Activated CD4-positive, alpha-beta memory T cell treated with anti-CD3 and anti-CD28 coated beads for 36 hours (primary cell): ENCODE measurements at places on chromosomes 1 and 21.

DNA sequence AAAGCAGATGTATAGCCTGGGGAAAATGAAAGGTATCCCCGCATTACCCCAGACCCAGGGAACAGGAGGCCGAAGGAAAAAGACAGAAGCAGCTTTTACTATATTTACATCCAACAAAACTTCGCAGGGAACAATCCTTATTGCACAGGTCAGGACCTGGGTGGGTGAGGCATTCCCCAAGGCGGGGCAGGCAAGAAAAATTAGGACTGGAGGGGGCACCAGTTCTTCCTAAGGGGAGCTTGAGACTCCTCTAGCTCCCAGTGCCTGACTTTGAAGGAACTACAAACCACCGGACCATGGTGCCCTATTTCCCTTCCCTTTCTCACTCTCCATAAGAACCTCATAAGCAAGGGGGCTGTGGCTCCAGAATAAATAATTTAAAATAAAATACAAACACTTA is 6.7 kb upstream of the GATAD2B start:
- no peak for DNase-seq

- peak; percentile 14 for DNase-seq
Observed at GRCh38 chr1:34500451-34500850, 254.4 kb upstream of the GJB5 start.

DNA sequence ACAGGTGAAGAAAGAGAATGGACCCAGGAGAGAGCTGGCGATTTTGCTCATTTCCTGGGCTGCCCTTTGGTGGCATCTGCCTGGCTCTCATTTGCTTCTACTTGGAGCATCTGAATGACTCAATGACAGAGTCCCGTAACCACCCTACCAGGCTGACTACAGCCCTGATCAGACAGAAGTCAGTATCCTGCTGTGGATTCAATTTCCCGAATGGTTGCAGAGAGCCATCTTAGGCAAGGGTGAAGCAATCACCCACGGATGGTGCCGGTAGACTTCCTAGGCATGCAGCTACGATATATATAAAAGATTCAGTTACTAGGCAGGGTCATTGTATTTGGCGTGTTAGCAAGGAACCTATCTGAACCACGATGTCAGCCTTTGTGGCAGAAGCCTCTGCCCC is 10.2 kb downstream of the AJAP1 start:
- DNase-seq = no peak

DNA sequence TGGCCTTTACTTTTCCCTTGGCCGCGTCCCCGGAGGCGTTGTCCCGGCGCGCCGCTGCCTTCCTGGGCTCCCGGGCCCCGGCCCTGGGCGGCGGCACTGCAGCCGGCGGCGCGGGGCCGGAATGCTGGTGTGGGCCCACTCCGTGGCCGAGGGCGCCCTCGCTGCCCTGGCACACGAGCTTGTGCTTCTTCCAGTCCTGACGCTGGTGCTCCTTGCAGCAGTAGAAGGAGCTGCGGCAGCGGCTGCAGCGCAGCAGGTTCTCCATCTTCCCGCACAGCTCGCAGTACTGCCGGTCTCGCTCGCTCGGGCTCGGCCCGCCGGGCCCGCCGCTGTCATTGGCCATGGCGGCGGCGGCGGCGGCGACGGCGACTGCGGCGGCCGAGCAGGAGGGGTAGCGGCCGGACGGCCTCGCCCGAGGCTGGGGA is 529 bp downstream of the EGLN1 start:
- peak; percentile 59 for DNase-seq

GRCh38 chr1:212237651-212238050 is 47.6 kb upstream of the PPP2R5A start:
- peak; percentile 29 for DNase-seq

- DNase-seq = no peak
Observed at GRCh38 chr1:162349635-162350330, 26.9 kb downstream of the SPATA46 start.

- no peak for DNase-seq
Observed at GRCh38 chr1:233376382-233377110, 49.0 kb downstream of the MAP3K21 start.

DNA sequence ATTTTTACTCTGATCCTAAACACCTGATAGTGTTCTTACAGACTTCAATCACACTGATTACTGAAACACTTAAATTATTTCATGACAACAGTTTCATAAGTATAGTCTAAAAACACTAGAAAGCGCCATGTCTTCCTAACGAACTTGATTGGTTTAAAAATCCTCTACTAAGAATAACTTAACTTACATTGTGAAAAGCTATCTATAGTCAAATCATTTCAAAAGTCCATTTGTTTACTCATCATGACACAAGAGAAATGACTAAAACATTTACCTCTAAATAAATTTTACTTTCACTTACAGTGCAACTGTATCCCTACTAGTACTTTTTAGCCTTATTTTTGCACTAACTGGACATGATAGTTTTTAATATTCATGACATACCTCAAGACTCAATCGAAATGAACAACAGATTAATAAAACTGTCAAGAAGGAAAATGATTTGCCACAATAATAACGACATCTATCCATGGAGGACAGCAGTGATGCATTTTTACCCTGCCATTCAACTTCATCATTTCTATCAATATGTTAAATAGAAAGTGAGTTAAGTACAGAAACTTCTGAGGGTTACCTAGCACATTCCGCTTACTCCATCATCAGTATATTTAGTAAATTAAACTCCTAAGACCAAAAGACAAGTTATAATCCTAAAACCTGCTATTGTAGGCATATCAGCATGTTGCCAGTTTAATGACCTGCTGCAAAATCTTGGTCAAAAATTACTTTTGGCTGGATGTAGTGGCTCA is 38.4 kb downstream of the AHCTF1 start:
- no peak for DNase-seq

- no peak for DNase-seq
Observed at GRCh38 chr1:110135246-110135645, 15.0 kb upstream of the SLC6A17 start.

DNA sequence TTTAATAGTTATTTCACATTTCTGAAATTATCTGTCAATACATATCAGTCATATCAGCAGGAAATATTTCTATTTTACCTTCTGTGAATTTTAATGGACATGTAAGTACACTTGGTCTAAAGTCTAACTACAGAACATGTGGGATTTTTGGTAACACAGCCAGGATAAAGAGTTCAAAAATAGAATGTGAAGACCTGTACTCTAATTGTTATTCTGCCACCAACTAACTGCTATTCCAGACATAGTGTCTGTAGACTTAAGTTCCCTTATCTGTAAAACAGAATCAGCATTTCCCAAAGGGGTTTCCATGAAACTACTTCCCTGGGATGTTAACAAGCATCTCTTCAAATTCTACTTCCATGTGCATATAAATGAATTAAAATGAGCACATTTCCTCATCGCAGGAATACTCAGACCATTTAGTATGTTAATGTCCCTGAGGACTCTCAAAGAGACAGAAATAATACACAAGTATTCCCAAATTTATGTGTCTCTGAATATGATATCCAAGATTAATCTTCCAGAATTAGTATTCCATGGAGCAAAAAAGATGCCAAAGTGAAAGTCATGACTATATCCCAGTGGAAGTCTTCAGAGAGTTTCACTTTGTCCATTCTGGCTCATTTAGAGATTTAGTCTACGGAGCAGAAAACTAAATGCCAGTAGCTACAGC is 325.6 kb downstream of the NEGR1 start:
- no peak for DNase-seq

- no peak for DNase-seq
Observed at GRCh38 chr1:78360584-78360983, 130.2 kb upstream of the PTGFR start.

DNA sequence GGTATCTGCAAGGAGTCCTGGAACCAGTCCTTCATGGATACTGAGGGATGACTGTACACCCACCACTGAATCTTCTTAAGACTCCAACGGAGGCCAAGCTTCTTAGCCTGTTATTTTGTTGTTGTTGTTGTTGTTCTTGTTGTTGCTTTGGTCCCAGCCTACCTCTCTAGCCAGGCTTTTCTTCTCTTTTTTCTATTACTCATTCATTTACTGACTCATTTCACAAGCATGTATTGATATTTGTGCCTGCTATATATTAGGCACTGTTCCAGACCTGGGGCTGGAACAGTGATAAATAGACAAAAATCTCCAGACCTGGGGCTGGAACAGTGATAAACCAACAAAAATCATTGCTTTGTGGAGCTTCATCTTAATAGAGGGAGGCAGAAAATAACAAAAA is 20.4 kb downstream of the CENPF start:
- no peak for DNase-seq
